Type B pancreatic cell (in vitro differentiated cells): ENCODE measurements at places on chromosomes 1 and 21. TPM values are rescaled to one million over a fixed set of nuclear protein-coding genes. Genes with fewer than 3 reads are reported as not detected.

DNA sequence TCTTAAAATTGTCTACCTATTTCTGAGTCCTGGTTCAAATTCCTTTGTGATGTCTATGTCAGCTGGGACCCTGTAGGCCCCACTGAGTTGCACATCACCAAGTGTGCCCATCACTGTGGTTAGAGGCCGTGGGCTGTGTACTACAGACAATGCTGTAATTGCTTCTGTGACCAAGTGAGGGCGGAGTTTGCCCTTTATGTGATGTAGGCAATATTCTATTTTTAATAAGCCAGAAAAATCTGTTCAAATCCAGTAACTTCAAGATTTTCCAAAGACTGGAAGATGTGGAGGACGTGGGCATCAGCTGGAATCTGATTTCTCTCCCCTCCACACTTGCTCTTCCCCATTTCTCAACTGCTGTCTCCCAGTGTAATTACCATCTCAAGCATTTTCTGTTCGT, 215.4 kb downstream of the PBX1 start:
- H3K36me3 ChIP-seq, result peaks cover 27% of the 10 kb centered on the region
- peak overlapping the region; percentile 75 for H3K27ac ChIP-seq
- no peak for DNase-seq
- no peaks in the 10 kb centered on the region for H3K27me3 ChIP-seq
- peaks cover 81% of the 10 kb centered on the region for H3K4me1 ChIP-seq

GRCh38 chr1:229229137-229229720, 41.7 kb upstream of the RAB4A start:
- H3K4me3 ChIP-seq, result peak overlapping the region; percentile 71
- no peaks in the 10 kb centered on the region for H3K36me3 ChIP-seq
- H3K27ac ChIP-seq, result peak overlapping the region; percentile 97
- DNase-seq, result no peak
- peaks cover 53% of the 10 kb centered on the region for H3K4me1 ChIP-seq

DNA sequence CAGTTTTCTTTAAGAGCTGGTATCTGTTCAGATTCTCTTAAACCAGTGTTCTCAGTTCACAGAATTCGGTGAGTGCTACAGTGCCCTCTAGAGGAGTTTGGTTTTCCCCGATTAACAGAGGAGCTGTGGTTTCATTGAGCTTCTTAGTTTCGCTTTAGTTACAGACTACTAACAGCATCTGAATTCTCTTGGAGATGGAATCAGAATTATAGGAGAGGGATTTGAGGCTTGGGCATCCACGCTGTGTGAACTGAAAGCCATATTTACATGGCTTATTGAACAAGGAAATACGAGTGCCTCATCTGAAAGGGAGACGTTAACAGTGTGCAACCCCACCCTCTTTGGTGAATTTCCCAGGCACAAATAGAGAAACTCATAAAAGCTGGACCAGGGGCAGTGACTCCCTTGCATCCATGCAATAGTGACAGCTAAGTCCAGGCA, 202.0 kb downstream of the USH2A start:
- no peak for DNase-seq
- peaks cover 9% of the 10 kb centered on the region for H3K4me1 ChIP-seq
- H3K27me3 ChIP-seq, result no peaks in the 10 kb centered on the region
- peak overlapping the region; percentile 77 for H3K27ac ChIP-seq
- no peaks in the 10 kb centered on the region for H3K36me3 ChIP-seq

Gene RHCE
- 0.39 and 0.88 TPM in 2 replicates for total RNA-seq

Gene CASQ2
- 0.14 TPM in 1 of 2 replicates, not detected in the other for total RNA-seq
